HFFc6 (cell line): ENCODE measurements at places on chromosomes 12 and 14. TPM values are rescaled to one million over a fixed set of nuclear protein-coding genes. Genes with fewer than 3 reads are reported as not detected.
A peak's percentile ranks its signal among the peaks of the same experiment; 100 is the strongest.

The ARPC3 gene
- total RNA-seq: 293 to 339 TPM (median 327 TPM) in 3 replicates

DNA sequence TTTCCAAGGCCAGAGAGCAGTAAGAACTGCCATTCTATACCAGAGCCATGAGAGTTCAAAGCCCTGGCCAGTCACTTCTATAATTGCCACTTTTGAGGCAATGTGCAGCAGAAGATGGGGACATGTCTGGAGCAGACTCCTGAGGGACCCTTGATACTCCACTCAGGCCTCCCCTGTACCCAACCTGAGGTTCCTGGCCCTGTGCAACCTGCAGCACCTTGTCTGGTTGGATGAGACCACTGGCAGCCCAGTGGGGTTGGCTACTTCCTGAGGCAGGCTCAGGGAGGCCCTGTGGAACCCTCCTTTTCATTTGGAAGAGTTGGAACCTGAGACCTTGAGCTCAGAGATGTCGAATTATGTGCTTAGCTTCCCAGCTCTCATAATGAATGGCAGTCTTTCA, 54.4 kb downstream of the GALNT16 start:
- 0 out of 2 replicates have a peak, but pooled peaks cover 5% of the 10 kb centered on the region for H3K36me3 ChIP-seq
- DNase-seq: no peak
- H3K4me3 ChIP-seq: no peak overlapping the region
- peaks cover 30% of the 10 kb centered on the region for H3K4me1 ChIP-seq
- H3K27ac ChIP-seq: no peak overlapping the region

DNA sequence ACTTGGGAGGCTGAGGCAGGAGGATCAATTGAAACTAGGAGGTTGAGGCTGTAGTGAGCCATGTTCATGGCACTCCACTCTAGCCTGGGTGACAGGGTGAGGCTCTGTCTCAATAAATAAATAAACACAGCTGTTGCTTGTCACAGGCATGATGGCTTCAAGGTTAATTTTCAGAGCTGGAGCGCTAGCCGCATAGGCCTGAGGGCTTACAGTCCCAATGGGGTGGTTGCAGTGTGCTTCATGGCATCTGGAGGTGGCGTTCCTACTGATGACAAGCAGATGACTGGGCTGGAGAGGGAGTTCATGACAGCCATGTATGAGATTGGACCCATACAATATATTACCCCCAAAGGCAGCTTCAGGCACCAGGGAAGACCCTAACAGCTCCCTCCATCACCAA, 1.6 kb upstream of the FMNL3 start:
- H3K4me1 ChIP-seq: peaks cover 30% of the 10 kb centered on the region
- H3K36me3 ChIP-seq: no peaks in the 10 kb centered on the region
- H3K27me3 ChIP-seq: peaks cover 15% of the 10 kb centered on the region
- no peak for DNase-seq
- H3K27ac ChIP-seq: no peak overlapping the region

GRCh38 chr14:49581209-49582112, 4.7 kb downstream of the RPS29 start:
- DNase-seq: no peak
- peaks cover 66% of the 10 kb centered on the region for H3K36me3 ChIP-seq
- H3K27me3 ChIP-seq: peaks cover 16% of the 10 kb centered on the region
- peak overlapping the region; percentile 45; the same call in 1 of the 2 replicates for H3K4me3 ChIP-seq

GRCh38 chr12:89529738-89530137, 3.9 kb upstream of the POC1B start:
- no peaks in the 10 kb centered on the region for H3K36me3 ChIP-seq
- DNase-seq: peak; percentile 58
- H3K4me1 ChIP-seq: peaks cover 11% of the 10 kb centered on the region
- H3K27me3 ChIP-seq: peaks cover 2% of the 10 kb centered on the region; the same call in 1 of the 2 replicates

DNA sequence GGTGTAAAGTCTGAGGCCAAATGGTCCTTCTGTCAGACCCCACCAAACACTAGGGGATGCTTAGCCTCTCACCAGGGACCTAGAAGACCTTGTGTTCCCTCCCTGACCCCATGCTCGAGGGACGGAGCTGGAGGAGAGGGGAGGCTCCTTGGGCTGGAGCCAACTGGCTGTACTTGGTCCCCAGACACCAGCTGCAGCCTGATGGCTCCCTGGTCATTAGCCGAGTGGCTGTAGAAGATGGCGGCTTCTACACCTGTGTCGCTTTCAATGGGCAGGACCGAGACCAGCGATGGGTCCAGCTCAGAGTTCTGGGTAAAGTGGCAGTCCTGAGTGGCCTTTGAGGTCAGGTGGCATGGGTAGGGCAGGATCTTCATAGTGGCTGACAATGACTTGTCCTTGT, 29.0 kb downstream of the PAPLN start:
- no peak overlapping the region for H3K4me3 ChIP-seq
- no peak for DNase-seq
- no peak overlapping the region for H3K27ac ChIP-seq
- peaks cover 2% of the 10 kb centered on the region; the same call in 1 of the 2 replicates for H3K27me3 ChIP-seq
- 0 out of 2 replicates have a peak, but pooled peaks cover 5% of the 10 kb centered on the region for H3K4me1 ChIP-seq

DNA sequence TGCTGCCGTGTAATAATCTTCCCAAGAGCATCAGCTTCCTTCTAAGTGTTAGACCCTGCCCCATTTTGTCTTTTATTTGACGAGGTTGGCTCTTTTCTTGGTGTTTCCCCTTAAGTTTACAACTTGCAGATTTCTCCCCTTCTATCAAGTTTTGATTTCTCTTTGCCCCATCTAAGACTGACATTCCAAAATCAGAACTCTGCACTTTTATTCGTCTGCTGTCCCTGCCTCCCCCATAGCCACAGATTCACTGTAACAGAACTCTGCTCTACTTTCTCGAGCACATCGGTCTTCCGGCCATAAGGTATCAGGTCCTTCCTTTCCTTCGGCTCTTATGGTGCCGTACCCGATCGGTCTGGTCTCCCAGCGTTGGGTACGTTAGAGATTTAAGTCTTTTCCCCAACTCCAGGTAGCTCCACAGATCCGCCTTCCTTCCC, 563 bp downstream of the DCP1B start:
- peak; percentile 12 for DNase-seq
- H3K36me3 ChIP-seq: peaks cover 22% of the 10 kb centered on the region
- H3K4me3 ChIP-seq: peak overlapping the region; percentile 94

- no peak overlapping the region for H3K27ac ChIP-seq
- no peaks in the 10 kb centered on the region for H3K4me1 ChIP-seq
- H3K27me3 ChIP-seq: peaks cover 3% of the 10 kb centered on the region
- no peaks in the 10 kb centered on the region for H3K36me3 ChIP-seq
These were observed 157.4 kb downstream of the PTCSC3 start for GRCh38 chr14:36019126-36019525.

DNA sequence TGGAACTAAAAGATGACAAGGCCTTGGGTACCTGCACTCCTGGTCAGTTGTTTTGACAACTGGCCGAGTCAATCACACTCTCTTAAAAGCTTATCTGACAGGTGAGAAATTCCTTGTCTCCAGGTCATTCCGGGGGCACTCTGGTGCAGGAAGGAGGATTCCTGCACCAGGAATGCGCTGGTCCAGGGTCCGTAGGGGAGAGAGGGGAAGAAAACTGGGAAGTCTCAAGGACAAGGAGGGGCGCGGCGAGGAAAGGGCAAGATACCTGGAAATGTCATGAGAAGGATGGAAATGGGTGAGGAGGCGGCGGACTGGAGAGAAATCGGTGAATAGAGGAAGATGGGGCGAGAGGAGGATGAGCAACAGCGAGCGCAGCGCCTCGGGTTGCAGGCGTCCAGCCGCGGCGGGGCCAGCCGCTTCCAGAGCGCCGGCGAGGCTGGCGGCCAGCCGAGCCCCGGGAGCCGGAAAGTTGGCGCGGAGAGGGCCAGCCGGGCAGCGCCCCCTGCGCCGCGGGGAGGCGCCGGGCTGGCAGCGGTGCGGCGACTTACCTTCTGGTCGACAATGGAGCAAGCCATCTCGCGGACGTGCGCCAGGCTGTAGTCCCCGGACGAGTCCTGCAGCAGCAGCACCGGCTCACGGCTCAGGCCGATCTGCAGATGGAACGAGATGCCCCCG, 809 bp downstream of the PRKD1 start:
- peak overlapping the region; percentile 98 for H3K4me3 ChIP-seq
- H3K27ac ChIP-seq: peak overlapping the region; percentile 59
- H3K27me3 ChIP-seq: no peaks in the 10 kb centered on the region
- no peaks in the 10 kb centered on the region for H3K36me3 ChIP-seq

- no peak overlapping the region for H3K27ac ChIP-seq
- peaks cover 12% of the 10 kb centered on the region for H3K27me3 ChIP-seq
- peak; percentile 43 for DNase-seq
- H3K36me3 ChIP-seq: no peaks in the 10 kb centered on the region
- 0 out of 2 replicates have a peak, but pooled peaks cover 5% of the 10 kb centered on the region for H3K4me1 ChIP-seq
These were observed 36.1 kb upstream of the OR5AU1 start for GRCh38 chr14:21191809-21192446.

GRCh38 chr12:66352197-66352596, 49.9 kb downstream of the HELB start:
- H3K27me3 ChIP-seq: peaks cover 6% of the 10 kb centered on the region
- H3K4me1 ChIP-seq: no peaks in the 10 kb centered on the region
- H3K27ac ChIP-seq: no peak overlapping the region
- H3K4me3 ChIP-seq: no peak overlapping the region
- peak; percentile 15 for DNase-seq

DNA sequence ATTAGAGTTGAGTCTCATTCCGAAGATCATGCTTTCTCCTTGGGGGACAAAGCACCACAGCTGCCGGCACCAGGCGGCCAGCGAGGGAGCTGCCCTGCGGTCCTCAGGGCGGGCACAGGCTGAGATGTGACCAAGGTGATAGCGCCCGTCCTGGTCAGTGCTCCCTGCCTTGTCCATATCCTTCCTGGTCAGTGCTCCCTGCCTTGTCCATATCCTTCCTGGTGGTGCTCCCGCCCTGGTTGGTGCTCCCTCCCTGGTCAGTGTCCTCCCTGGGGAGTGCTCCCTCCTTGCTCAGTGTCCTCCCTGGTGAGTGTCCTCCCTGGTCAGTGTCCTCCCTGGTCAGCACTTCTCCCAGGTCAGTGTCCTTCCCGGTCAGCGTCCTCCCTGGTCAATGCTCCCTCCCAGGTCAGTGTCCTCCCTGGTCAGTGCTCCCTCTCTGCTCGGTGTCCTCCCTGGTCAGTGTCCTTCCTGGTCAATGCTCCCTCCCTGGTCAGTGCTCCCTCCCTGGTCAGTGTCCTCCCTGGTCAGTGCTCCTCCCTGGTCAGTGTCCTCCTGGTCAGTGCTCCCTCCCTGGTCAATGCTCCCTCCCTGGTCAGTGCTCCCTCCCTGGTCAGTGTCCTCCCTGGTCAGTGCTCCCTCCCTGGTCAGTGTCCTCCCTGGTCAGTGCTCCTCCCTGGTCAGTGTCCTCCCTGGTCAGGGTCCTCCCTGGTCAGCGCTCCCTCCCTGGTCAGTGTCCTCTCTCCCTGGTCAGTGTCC, 92.2 kb downstream of the ADGRD1 start:
- no peaks in the 10 kb centered on the region for H3K4me1 ChIP-seq
- no peak overlapping the region for H3K27ac ChIP-seq
- H3K4me3 ChIP-seq: no peak overlapping the region
- H3K27me3 ChIP-seq: no peaks in the 10 kb centered on the region; the same call in 1 of the 2 replicates
- peaks cover 8% of the 10 kb centered on the region; the same call in 1 of the 2 replicates for H3K36me3 ChIP-seq
- DNase-seq: no peak

DNA sequence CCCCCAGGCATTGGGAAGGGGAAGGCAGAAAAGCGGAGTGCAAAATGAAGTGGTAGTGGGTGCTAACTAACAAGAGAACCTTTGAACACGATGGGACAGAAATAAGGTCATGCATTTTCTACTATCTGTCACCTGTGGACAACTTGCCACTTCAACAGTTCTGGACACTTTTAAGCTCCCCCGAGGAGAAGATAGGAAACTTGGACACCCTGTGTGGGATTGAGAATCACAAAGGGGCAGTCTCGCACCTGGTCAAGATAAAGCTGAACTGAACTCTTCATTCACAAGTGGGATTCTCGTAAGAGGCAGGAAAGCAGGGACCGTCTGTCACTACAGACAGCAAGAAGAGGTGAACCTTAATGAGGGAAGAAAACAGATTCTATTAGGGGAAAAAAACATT, 51.6 kb downstream of the EIF2S3B start:
- no peaks in the 10 kb centered on the region for H3K4me1 ChIP-seq
- no peak for DNase-seq
- no peak overlapping the region for H3K27ac ChIP-seq
- no peaks in the 10 kb centered on the region for H3K36me3 ChIP-seq
- H3K27me3 ChIP-seq: peaks cover 8% of the 10 kb centered on the region

- no peak for DNase-seq
- H3K36me3 ChIP-seq: no peaks in the 10 kb centered on the region
- no peak overlapping the region for H3K4me3 ChIP-seq
These were observed 175.4 kb upstream of the PELI2 start for GRCh38 chr14:55942826-55943225.

- DNase-seq: peak; percentile 68
- H3K27ac ChIP-seq: no peak within 1 kb of the TSS
- H3K27me3 ChIP-seq: no peaks in the 10 kb centered on the region
- no peaks in the 10 kb centered on the region for H3K4me1 ChIP-seq
- H3K4me3 ChIP-seq: no peak within 1 kb of the TSS
These were observed at the start of gene ABCD2 for GRCh38 chr12:39619660-39620433. ABCD2 (minus strand) TSS chr12:39619803; CDS start chr12:39619615, 188 bp downstream.

DNA sequence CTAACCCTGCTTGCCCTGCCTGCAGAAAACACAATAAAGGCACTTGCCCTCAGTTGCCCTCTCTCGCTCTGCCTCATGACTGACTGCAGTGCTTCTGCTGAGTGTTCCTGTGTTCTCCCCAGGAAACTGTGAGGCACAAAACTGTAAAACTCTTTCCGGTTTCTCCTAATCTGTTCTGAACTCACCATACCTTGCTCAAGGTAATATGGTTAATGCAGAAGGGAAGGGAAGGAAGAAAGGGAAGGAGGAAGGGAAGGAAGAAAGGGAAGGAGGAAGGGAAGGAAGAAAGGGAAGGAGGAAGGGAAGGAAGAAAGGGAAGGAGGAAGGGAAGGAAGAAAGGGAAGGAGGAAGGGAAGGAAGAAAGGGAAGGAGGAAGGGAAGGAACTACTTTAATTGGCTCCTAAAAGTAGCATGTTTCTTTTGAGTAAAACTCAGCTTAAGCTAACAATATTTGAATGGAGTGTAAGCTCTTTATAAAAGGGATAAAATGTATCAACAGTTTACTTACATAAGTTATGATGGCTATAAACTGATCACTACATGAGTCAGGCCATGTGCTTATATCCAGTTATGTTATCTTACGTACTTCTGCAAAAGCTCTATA, 334.0 kb upstream of the CLEC14A start:
- H3K4me1 ChIP-seq: no peaks in the 10 kb centered on the region
- H3K4me3 ChIP-seq: no peak overlapping the region
- no peak for DNase-seq
- H3K27me3 ChIP-seq: no peaks in the 10 kb centered on the region
- no peaks in the 10 kb centered on the region for H3K36me3 ChIP-seq
- no peak overlapping the region for H3K27ac ChIP-seq

DNA sequence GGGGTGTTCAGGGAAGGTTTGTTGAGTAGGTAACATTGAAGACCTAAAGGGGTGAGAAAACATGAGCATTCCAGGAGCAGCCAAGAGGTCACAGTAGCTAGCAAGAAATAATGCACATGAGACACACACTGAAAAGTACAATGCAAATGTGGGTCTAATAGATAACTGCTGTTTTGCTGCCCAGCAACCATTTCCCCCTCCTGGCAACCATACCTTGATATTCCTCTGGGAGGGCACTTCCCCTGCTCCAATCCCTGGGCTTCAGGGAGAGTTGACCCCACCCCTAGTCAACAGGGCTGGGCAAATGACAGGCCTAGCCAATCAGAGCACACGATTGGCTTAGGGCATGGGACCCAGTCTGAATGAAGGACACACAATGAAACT, 8.5 kb upstream of the ACTN1 start:
- H3K4me1 ChIP-seq: peaks cover 37% of the 10 kb centered on the region
- DNase-seq: no peak
- no peak overlapping the region for H3K4me3 ChIP-seq
